ENCODE measurements at places on chromosomes 4 and X. TPM values are rescaled to one million over a fixed set of nuclear protein-coding genes. Genes with fewer than 3 reads are reported as not detected.

Gene GRIA3
- 1.5 TPM for total RNA-seq

Gene CFAP47
- total RNA-seq: under 0.01 TPM

DNA sequence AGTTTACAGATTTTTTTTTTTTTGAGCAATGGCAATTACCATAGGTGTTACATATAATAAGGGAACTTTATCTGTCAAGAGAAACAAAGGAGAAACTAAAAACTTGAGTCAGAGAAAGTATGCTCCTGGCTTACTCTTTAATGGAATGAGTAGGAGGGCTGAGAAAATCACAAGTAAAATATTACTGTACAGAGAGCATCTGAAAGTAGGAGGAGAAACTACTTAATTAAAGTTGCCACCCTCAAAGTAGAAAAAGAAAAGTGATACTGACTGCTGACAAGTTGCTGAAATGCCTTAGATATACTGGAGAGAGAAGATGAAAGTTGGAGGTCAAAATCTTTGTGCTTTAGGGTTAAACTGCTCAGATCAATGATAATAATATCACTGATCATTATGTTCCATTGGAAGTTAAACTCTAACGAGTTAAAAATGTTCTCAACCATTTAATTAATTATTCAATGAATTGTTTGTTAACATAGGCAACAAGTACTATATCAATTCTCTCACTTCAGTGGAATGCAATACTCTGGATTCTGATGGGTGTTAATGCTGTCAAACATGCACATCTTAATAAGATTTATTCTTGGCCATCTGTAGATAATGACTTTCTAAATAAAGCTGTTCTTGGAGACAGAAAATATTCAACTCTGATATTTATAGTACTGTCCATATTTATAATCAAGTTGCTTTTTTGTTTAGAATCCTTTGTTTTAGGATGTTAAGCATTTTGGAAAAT is 61.2 kb upstream of the CAMK2D start:
- no peak for DNase-seq

Gene ODAPH
- total RNA-seq: not detected

Gene QRFPR
- total RNA-seq: not detected

Gene SHISA3
- total RNA-seq: 0.56 TPM

DNA sequence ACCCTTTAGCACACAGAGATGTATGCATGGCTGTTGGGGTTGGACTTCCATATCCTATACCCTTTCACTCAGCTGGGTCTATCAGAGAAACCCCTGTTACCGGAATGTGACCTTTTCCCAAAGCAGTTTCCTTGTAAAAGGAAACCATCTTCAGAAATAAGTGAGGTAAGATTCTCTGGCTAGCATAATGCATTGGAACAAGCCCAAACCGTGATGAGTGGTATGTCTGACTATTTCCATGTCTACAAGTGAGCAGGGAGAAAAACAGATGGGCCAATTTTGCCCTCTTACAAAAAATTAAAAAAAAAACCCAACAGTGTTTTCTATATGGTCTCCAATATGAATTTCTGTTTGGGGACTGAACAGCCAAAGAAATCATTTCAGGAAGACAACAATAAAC is 283.9 kb downstream of the SMARCA1 start:
- DNase-seq: no peak

Gene SUPT20HL1
- total RNA-seq: not detected

DNA sequence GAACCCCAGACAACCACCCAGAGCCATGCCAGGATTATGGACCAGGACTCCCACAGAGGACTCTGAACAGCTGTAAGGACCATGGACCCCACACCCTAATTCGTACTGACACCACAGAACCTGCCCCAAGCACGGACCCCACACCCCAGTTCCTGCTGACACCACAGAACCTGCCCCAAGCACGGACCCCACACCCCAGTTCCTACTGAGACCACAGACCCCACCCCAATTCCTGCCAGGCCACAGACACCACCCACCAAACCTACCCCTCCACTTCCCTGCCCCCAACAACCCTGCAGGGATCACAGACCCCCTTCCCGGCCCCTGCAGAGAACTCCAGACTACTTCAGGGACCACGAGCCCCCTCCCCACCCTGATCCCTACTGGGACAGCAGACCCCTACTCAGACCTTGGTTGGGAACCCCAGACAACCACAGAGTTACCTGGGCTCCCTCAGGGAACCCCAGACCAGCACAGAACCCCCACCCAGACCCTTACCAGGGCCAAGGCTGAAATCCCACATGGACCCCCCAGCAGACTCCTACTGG is 1.4 kb upstream of the DHRSX start:
- DNase-seq: no peak

DNA sequence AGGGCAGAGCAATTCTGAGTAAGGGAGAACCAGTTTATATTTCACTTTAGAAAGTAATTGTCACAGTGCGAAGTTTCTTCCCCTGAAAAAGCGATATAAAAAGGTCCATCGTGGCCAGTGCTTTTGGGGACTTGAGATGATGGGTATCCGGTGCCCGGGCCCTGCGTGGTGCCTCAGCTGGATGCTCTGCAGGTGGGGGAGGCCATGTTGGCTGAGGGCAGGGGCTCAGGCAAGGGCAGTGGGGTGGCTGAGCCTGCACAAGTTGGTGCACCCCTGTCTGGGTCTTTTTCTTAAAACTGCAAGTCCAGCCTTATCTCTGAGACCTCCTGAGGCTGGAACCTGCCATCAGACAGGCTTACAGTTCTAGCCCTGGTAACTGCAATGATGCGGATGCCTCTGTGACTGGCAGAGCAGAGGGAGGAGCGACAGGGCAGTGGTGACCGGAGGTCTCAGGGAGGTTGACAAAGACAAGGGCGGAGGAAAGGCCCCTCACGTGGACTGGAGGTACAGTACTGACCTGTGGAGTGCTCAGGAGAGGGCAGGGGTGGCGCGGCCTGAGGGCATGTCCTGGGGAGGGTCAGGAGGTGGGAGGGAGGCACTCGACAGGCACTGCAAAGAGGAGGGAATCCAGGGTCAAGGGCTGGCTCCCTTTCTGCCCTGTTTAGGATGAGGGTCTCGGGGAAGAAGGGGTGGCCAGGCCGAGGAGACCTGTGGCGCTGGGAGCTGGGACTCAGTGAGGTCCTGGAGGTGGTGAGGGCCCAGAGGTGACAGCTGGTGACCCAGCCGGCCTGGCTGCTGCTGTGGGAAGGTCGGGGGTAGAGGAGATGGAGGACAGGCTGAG is 1.8 kb downstream of the RGS12 start:
- no peak for DNase-seq

GRCh38 chr4:71254451-71255012 is 84.3 kb upstream of the SLC4A4 start:
- no peak for DNase-seq

DNA sequence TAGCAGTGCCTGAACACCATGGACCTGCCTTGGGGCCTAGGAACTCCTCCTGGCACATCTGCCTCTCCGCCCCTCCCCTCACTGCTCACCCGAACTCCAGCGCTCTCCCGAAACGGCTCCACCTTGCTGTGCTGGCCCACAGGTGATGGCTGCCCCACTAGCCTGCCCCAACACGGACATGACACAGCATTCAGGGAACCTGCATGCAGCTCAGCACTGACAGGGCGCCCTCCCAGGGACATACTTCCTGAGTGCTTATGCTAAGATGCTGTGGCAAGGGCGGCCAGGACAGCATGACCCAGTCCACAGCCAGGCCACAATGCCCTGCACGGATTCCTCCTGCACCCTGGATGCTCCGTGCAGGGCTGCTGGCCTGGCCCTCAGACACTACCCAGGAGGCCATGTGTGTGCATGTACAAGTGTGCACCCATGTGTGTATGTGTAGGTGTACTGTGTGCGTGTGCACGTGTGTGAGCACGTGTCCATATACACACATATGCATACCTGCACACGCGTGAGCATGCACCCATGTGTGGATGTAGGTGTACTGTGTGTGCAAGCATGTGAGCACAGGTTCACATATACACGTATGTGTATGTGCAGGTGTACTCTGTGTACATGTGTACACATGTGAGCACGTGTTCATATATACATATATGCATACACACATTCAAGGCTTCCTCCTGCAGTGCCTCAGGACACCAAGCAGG is 6.0 kb downstream of the TMEM271 start:
- DNase-seq: no peak

DNA sequence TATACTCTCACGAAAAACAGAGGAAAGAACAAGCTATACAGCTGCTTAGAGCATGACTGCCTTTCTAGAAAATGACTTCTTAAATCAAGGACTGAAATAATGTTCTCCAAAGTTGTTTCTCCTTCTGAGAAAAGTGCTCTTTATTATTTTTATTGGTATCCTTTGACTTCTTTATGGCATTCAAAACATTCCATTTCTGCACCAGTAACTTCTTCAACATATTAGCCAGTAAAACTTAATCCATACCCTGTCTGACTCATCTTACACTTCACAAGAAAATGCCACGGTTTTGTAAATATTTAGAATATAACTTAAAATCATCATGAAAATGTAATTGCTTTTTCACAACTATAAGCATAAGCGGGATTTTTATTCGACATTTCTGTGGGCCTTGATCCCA is 180.4 kb downstream of the NR3C2 start:
- no peak for DNase-seq

- no peak for DNase-seq
These were observed 1537.0 kb downstream of the C4orf33 start for GRCh38 chr4:130632731-130633604.

DNA sequence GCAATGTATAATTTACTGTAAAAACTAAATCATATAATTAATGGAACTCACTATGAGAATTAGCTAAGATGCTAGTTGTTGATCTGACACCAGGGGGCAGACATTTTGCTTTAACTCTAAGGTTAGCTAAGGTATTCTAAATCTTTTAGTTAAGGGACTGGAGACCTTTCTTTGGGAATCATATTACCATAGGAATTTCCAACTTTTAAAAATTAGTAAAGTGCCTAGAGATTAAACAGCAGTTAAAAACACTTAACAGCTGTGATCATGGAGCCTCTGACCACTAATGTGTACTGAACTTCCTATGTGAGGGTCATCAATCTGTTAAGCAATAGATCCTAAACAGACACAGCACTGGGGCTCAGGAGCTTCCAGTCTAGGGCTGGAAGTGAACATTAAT is 226.6 kb downstream of the NSUN7 start:
- no peak for DNase-seq

GRCh38 chr4:118281611-118282442 is 71.0 kb downstream of the PRSS12 start:
- no peak for DNase-seq

Gene CPLX1
- total RNA-seq: 0.84 TPM

Gene LEF1
- total RNA-seq: 6.4 TPM

GRCh38 chrX:73922856-73923455 is 360.0 kb downstream of the CHIC1 start:
- no peak for DNase-seq

- no peak for DNase-seq
These were observed 1.4 kb downstream of the PLXNB3 start for GRCh38 chrX:153765138-153766079.

DNA sequence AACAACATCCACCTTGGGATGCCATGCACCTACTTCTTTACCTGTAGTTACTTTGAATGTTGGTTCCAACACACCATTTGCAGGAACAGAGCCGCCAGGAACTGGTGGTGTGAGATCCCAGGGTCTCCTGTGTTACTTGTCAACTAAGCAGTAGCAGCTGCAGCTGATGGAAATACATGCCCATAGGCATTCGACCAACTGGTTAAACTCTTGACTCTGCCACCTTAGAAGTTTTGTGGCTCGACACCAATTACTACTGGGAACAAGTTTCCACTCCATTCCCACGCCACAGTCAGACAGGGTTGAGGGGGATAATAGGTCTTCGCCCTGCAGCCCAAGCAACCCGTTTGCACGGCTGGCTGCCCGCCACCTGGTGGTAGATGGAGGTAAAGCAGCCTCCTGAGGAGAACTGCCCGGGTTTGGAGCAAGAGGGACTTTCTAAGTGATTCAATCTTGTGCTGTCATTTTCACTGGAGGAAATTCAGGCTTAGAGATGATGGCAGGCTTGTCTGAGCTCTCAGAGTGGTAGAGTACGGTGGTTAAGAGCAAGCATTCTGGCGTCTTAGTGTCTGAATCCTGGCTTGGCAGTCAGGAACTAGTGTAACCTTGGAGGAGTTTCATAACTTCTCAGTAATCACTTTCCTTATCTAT is 119.1 kb upstream of the TRIM2 start:
- DNase-seq: peak; percentile 89

DNA sequence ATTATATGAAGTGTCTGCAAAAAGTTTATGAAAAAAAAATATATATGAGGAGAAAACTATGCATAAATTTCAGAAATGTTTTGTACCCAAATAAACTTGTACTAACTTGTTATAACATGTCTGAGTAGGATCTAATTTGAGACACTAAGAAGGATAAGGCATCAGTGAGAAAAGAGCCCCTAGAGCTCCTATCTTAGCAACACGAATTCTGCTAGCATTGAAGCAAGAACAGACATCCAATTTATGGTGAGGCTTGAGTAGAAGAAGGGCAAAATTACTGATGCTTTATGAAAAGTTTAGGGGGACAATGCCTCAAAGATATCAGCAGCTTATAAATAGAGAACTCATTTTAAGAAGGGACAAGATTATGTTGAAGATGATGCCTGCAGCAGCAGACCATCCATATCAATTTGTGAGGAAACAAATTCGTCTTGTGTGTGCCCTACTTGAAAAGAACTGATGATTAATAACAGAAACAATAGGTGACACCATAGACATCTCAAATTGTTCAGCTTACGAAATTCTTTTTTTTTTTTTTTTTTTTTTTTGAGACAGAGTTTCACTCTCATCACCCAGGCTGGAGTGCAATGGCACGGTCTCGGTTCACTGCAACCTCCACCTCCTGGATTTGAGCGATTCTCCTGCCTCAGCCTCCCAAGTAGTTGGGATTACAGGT is 35.7 kb upstream of the ADAM29 start:
- DNase-seq: no peak

DNA sequence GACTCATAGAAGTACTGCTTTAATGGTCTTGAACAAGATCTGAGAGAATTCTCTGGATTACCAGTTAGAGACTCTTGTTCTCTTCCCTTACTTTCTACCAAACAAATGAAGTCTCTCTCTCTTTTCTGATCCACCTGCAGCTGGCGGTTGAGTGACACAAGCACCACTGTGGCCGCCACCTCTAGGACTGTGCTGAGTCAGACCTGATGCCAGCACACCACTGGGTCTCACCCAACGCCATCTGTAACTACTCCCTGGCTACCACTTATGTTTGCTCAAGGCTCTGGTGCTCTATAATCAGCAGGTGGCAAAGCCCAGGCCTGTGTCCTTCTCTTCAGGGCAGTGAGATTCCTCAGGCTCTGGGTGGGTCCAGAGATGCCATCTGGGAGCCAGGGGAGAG is 1173.5 kb downstream of the RPA4 start:
- no peak for DNase-seq
